ENCODE measurements at places on chromosomes 16 and 17.

- DNase-seq: peak; percentile 24
Measured at GRCh38 chr16:68070249-68070730, 14.9 kb upstream of the NFATC3 start.

GRCh38 chr16:9598731-9599083 lies 507.3 kb downstream of the HAPSTR1 start:
- no peak for DNase-seq

DNA sequence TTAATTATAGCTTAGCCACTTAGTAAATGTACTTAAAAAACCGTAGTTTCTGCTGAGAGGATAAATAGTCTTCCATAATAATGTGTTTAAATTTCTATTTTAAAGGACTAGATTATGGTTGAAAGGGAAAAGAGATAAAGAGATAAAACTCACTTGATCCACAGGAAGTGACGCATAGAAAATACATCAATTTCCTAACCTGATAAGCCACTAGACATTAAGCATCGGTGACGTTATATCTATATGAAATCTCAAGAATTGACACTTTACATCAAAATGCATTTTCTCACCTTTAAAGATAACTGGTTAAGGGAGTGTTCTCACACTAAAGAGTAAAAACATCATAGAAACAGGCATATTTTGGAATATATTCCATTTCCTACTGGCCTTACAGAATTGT lies 5.8 kb downstream of the FBXO47 start:
- no peak for DNase-seq

GRCh38 chr17:18005496-18005895 lies 32.8 kb downstream of the DRC3 start:
- no peak for DNase-seq

DNA sequence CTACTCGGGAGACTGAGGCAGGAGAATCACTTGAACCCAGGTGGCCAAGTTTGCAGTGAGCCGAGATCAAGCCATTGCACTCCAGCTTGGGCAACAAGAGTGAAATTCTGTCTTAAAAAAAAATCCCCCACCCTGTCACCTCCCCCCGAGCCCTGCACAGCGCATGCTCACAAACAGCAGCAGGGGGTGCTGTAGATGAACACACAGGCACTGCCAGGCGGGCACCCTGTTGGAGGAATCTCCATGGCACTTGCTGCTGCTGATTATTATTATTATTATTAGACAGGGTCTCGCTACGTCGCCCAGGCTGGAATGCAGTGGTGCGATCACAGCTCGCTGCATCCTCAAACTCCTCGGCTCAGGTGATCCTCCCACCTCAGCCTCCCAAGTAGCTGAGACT lies 24.6 kb downstream of the FZD2 start:
- DNase-seq: peak; percentile 36

GRCh38 chr17:3885271-3885670 lies 7.6 kb downstream of the CAMKK1 start:
- DNase-seq: no peak

DNA sequence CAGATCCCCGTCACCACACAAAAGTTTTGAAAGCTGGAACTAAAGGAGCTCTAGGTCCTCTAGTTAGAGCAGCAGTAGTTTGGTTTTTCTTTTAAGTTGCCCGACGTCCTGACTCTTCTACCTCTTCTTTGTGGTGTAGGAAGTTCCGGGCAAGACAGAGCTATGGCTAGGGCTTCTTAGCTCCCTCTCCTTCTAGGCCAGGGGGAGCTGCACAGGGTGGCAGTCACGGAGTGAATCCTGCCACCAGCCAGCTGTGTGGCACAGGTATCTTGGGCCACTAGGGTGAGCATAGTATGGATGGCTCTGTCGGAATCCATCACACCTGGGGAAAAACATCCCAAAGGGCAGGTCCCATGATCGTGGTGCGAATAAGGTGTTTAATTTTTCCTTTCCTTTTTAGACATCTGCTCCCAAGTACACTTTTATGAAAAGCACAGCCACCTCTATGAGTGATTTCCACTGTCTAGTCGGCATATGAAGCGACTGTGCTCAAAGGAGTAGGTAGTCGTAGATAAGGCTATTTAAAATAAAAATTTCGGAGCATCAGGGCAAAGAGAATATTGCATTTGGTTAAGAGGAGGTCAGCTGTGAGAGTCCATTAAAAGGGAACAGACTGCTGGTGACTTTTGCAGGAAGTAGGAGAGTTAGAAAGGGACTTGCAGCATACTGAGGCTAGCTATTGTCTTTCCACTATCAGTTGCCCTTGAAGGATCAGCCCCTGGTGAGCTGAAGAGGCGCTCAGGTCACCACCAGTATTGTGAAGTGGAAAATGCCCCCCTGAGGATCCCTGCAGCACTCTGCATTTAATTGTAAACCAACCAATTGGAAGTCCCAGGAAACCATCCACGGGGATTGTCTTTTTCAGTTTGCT lies 2.1 kb downstream of the PRKCA start:
- peak; percentile 63 for DNase-seq

DNA sequence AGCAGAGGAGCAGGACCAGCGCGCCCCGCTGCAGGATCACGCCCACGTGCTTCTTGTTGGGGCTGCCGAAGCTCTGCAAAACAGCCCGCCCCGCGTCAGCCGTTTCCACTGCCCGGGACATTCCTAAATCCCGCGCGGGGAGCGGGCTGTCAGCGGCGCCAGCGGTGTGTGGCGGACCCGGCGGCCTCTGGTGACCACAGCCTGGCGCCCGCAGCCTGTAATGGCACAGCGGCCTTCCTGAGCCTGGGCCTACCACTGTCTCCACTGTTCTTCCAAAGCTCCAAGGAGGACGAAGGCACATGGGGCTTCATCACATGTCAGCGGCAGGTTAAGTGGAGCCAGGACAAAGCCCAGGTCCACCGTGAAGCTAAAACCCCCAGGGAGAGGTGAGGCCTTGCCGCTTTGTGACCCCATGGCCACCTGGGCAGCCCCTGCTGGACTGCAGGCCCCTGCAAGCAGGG lies 2.5 kb downstream of the SLC47A2 start:
- DNase-seq: no peak

DNA sequence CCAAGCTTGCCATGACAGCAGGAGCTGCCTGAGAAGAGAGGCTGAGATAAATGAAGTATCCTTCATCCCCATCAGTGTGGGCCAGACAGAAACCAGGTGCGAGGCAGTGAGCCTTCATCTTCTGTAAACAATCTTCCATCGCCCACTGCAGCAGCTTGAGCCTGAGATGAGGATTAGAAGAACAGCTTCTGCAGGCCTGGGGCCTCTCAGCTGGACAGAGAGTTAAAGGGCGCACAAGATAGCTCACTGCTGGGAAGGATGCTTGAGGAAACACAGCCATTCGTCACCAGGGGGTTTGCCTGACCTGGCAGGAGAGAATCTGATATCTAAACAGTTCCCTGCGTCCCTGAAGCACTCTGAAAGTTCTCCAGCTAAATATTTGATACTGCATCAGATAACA lies 27.1 kb downstream of the HOXB1 start:
- DNase-seq: no peak

GRCh38 chr16:46853713-46854443 lies 22.9 kb upstream of the C16orf87 start:
- peak; percentile 82 for DNase-seq

DNA sequence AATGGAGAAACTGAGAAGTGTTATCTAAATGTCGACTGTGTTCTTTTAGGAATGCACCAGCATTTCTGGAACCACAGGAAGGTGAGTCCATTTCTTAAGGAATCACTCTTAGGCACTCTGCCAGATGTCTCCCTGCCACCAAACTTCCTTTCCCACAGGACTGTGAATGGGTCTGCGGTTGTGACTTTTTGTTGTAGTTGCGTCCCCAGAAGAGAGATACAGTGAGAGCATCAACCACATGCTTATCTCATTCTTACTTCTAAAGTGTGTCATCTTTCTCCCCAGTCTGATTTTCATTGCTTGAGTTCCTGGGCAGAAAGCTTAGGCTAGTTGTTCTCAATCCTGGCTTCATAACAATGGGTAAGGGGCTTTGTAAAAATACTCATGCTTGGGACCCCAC lies 13.4 kb downstream of the ITPRIPL2 start:
- no peak for DNase-seq

- peak; percentile 30 for DNase-seq
Measured at GRCh38 chr17:42598905-42599304, 10.3 kb downstream of the RETREG3 start.

DNA sequence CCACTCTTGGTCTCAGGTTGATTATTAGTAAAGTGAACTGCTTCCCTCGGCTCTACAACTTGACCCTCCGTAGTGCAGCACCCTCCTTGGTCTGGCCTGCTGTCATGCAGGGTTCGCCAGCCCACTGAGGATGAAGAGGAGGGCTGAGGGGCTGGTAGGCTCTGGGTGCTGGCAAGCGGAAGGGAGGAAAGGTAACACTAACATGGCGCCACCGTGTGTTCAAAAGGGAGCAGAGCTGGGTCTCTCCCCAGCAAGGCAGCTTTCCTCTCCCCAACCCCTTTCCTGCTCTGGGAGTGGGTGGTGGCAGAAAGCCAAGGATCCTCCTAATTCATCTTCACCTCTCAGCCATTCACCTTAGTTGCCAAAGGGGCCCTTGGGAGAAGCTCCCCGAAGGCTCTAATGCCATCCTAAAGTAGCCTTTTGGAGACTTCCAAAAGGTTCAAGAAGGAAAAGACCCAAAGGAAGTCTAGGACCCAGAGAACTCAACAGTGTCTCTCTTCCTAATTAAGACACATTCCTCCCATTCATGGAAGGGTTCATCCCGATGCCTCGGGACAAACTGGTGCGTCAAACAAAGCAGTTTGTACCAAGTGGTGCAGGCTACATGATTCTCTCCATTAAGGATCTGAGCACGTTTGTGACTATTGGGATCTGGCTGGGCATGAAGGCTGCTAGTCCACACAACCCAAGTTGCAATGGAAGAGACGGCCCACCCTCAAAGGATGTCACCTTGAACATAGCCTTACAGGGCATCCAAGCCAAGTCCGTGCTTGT lies 90.8 kb upstream of the TOB1 start:
- peak; percentile 67 for DNase-seq

DNA sequence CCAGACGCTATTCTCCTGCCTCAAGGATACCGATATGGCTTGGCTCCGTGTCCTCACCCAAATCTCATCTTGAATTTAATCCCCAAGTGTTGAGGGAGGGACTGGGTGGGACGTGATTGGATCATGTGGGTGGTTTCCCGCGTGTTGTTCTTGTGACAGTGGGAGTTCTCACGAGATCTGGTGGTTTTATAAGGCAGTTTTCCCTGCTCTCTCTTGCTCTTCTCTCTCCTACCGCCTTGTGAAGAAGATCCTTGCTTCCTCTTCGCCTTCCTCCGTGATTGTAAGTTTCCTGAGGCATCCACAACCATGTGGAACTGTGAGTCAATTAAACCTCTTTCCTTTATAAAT lies 43.9 kb upstream of the ZCCHC14 start:
- DNase-seq: no peak

DNA sequence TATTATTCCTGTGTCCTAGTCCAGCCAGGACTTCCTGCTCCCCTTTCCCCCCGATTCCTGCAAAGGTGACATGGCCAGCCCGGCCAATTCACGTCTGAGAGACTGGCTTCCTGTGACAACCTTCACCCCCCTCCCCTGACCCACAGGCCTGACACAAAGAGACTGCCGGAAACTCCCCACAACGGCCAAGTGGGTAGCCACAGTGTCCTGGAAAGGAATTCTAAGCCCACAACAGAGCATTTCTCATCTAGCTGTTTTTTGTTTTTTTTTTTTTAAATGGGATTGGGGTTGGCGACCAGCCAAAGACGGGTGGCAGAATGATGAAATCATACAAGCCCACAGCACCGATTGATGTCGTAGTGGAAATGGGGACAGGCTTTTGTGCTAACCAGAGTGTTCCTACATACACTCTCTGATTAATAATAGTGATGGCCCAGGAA lies 2.8 kb upstream of the XAF1 start:
- peak; percentile 82 for DNase-seq

GRCh38 chr17:55324296-55324978 lies 59.7 kb downstream of the HLF start:
- DNase-seq: no peak

- no peak for DNase-seq
Measured at GRCh38 chr16:68644296-68644695, 814 bp upstream of the CDH3 start.

DNA sequence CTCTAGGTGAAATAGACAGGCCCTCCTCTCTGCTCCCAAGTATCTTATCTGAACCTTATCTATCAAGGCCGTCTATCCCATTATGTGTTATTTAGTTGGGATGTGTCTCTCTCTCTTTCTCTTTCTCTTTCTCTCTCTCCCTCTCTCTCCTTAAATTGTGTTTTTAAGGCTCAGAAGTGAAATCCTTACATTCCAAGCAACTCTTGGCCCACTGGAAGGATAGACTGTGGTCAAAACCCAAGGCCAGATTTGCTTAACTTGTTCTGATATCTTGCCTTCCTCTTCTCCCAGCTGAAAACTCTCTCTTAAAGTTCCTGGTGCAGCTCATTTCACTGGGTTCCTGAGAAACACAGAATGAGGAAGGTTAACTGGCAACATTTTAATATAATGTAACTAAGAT lies 14.7 kb downstream of the CDRT4 start:
- no peak for DNase-seq

- DNase-seq: no peak
Measured at GRCh38 chr17:17231621-17232302, 5.2 kb downstream of the FLCN start.

- DNase-seq: no peak
Measured at GRCh38 chr17:78935419-78936323, 10.5 kb upstream of the TIMP2 start.

DNA sequence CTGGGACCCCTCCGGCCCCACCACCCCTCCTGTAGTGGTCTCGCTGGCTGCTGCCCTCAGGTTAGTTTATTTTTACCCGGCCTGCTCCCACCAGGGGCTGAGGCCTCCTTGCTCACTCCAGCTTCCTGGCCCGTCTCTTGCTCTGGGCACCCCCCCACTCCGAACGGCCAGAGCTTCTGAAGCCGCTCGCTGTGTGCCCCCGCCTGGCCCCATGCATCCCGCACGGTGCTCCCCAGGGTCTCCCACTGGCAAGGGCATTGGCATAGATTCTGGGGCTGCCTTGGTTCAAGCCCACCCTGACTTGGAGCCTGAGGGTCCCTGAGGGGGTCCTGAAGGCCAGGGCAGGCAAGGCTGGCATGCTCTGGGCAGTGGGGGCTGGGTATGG lies 186.4 kb downstream of the SEC14L1 start:
- DNase-seq: no peak

DNA sequence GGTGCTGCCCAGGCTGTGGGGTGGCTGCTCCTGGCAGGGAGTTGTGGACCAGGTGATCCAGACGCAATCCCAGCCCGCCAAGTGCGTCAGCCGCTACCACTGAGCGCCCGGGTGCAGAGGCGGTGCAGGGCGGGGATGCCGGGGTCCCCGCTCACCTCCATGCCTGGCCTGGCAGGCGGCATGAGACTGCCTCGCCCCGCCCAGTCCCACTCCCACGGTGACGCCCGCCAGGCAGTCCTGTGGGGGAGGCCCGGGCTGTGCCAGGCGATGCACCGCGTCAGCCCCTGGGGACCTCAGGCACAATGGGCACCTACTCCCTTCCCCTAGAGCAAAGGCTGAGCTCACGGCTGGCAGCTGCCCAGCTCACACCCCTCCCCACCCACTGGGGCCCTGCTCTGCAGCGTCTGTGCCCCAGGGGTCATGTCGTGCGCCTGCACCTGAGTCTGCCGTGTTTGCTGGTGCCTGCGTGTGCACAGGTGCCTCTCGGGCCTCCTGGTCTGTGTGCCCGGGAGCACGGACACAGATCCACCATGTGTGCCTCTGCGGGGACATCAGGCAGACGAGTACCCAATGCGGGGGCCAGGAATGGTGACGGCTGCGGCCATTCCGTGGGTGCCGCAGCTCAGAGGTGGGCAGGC lies 5.3 kb downstream of the RPUSD1 start:
- DNase-seq: no peak
